NCI-H446 (cell line): ENCODE measurements at places on chromosomes 7 and 10.

GRCh38 chr10:133104963-133105640 lies 17.4 kb downstream of the ADGRA1 start:
- no peak for DNase-seq

DNA sequence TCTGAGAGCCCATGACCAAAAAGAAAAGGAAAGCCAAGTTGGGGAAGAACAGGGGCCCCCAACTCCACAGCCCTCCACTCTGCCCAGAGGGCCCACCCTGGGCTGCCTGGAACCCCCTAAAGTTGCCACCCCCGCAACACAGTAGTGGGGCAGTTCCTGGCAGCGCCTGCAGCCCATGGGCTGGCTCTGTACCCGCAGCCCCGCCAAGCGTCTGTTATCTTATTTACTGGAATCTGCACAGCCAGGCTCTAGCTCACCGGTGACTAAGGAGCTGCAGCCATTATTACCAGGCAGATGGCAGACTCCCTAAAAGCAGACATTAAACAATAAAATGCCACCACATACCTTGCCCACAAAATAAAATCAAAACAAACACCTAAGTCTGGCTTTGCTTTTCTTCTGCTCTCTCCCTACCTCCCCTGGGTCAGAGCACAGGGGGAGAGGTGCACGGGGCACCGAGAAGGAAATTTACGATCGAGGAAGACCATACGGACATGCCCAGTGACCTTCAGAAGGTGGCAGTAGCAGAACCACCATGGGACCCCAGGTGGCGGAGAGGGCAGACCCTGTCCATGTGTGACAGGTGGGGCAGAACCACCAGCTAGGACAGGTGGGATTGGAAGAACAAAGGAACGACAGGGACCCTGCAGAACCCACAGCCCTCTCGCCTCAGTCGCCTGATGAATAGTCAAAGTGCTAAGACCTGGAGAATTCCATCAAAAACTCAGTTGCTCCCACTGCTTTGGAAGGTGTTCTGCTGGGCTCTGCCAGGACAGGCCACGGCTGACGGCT lies 66.3 kb downstream of the PRKAG2 start:
- no peak for DNase-seq

DNA sequence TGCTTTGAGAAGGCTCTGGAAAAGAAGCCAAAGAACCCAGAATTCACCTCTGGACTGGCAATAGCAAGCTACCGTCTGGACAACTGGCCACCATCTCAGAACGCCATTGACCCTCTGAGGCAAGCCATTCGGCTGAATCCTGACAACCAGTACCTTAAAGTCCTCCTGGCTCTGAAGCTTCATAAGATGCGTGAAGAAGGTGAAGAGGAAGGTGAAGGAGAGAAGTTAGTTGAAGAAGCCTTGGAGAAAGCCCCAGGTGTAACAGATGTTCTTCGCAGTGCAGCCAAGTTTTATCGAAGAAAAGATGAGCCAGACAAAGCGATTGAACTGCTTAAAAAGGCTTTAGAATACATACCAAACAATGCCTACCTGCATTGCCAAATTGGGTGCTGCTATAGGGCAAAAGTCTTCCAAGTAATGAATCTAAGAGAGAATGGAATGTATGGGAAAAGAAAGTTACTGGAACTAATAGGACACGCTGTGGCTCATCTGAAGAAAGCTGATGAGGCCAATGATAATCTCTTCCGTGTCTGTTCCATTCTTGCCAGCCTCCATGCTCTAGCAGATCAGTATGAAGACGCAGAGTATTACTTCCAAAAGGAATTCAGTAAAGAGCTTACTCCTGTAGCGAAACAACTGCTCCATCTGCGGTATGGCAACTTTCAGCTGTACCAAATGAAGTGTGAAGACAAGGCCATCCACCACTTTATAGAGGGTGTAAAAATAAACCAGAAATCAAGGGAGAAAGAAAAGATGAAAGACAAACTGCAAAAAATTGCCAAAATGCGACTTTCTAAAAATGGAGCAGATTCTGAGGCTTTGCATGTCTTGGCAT lies 4.8 kb downstream of the IFIT2 start:
- no peak for DNase-seq

- DNase-seq, result peak; percentile 57
Observed at GRCh38 chr7:101315336-101315735, 6.3 kb downstream of the IFT22 start.

DNA sequence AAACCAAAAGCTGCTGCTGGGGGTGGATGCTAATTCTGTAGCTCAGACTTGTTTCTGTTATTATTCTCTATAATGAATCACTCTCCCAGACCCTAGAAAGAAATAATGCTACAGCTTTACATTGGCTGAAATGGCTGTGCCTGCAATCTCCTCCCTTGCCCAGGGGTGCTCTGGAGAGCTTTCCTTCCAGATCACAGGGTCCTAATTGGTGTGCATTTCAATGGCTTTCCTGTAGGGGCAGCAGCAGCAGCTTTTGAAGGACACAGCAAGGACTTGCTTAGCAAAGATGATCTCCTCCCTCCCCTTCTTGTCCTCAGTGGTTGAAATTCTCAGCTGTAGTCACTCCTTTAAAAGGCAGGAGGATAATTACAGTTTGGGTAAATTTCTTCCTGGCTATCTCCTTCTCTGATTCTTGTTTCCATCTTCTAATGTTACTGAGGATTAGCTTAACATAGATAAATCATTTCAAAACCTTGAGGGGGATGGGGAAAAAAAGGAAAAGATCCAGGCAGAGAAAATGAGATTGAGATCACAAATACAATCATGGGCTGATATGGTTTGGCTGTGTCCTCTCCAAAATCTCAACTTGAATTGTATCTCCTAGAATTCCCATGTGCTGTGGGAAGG lies 120.2 kb upstream of the CTTNBP2 start:
- peak; percentile 28 for DNase-seq

GRCh38 chr10:11168423-11169090 lies 150.9 kb downstream of the CELF2 start:
- DNase-seq, result no peak

- DNase-seq, result peak; percentile 35
Observed at GRCh38 chr10:77415313-77415960, 222.2 kb downstream of the KCNMA1 start.

DNA sequence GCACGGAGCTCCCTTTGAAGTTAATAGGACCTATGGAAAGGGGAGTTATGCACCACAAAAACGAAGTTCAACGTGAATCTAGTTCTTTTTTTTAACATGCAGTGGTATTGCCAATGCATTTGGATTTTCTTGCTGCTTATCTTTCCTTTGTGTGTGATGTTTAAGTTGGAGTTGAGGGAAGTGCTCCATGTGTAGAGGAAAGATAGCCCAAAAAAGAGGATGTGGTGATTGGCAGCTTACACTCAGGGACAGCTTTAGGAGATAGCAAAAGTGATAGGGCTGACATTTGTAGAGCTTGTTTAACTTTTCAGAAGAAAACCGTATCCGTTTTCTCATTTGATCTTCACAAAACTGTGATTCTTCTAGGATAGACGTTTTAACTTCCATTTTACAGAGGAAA lies 101.3 kb downstream of the MDFIC start:
- DNase-seq, result no peak

- no peak for DNase-seq
Observed at GRCh38 chr7:123022576-123022975, 27.1 kb upstream of the TAS2R16 start.

GRCh38 chr7:31683445-31684225 lies 3.4 kb upstream of the PPP1R17 start:
- DNase-seq, result peak; percentile 69
